ENCODE measurements at places on chromosomes 1 and 21.

- no peak for DNase-seq
Observed at GRCh38 chr21:27251752-27252151, 284.9 kb upstream of the ADAMTS5 start.

DNA sequence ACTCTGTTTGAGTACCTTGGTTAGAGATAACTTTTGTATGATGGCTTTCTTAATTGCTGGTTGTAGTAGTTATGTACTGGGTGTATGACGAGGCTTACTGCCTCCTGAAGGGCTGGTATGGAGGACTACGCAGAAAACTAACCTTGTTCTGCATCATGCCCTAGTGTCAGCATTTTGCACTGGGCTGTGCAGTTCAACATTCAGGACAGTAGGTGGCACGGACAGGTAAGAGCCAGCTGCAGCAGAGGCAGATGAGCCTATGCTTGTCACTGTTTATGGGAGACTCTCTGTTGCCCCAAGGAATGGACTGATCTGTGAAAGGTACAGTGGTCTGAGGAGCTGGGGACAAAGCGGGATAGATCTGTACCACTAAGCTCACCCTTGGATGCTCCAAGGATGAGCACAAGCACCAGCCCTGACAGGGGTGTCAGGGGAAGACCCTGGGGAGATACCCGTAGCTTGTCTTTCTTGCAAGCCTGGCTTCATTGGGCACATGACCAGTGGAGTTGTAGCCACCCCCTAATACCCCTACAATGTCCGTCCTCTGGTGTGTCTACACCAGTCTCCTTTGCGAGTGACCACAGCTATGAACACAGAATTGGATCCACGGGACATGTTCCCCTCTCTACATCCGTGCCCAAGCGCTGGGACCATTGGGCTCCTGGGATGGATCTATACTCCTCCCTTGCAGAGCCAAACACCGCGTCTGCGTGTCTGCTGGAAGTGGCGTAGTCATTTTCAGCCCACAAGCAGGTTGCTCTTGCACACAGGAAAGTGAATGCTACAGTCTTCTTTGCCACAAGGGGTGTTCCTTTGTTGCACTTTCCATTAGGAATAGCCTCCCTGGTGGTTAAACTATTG is 51.1 kb upstream of the CFHR3 start:
- DNase-seq: peak; percentile 42

GRCh38 chr1:118115567-118116295 is 69.3 kb downstream of the SPAG17 start:
- DNase-seq: no peak

GRCh38 chr1:182002570-182002969 is 58.9 kb downstream of the ZNF648 start:
- no peak for DNase-seq

DNA sequence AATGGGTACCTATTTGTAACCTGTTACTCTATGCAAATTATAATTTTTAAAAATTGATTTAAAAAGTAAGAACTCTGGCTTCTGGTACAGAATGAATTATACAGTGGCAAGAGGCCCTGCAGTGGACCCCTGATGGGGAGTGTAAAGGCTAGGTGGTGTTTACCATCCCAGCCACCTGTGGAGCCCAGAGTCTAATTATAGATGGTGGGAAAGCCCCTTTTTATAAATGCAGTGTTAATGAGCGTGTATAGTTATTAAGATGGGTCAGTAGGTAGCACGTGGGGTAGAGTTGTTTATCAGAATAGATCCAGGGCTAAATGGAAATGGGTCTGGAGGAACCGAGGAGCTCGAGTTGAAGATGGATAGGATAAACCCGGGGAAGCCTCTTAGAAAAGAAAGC is 13.9 kb upstream of the PRELP start:
- no peak for DNase-seq

DNA sequence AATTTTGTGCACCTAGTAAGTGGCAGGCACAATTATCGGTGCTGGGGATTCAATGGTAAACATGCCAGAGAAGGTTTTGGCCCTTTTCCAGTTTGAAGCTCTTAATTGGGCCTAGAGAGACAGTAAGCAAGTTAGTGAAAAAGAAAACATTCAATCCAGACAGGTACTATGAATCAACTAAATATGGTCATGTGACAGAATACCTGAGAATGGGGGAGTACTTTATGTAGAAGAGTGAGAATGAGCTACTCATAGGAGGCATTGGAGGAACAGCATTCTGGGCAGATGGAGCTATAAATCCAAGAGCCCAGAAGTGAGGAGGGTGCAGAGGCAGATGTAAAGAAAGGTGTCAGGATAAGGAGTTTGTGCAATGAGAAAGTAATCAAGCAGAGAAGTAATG is 1017.9 kb downstream of the ADGRL2 start:
- DNase-seq: no peak

DNA sequence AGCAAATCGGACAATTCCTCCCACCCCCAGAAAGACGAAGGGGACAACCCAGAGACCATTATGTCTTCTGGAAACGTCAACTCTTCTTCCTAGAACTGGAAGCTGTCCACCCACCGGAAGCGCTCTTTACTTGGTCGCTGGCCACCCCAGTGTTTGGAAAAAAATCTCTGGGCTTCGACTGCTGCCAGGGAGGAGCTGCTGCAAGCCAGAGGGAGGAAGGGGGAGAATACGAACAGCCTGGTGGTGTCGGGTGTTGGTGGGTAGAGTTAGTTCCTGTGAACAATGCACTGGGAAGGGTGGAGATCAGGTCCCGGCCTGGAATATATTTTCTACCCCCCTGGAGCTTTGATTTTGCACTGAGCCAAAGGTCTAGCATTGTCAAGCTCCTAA is 3.2 kb downstream of the S1PR1 start:
- DNase-seq: no peak

DNA sequence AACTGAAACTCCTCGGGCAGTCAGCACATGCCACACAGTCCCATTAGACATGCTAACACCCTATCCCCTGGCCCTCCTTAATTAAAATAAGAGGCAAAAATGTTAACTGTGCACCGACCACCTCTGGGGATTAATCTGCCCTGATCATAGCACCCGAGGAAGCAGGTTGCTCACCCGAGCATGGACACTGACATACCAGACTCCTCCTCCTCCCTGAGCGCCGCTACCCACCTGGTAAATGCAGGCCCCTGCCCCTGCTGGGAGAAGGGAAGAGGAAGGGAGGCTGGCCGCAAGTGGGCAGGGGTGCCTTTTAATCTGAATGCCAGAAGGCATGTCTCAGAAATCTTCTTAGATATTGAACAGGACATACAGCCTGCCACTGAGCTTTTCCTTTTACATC is 360.9 kb downstream of the RRAGC start:
- no peak for DNase-seq

GRCh38 chr21:28627691-28628090 is 365.0 kb downstream of the LTN1 start:
- peak; percentile 1 for DNase-seq

DNA sequence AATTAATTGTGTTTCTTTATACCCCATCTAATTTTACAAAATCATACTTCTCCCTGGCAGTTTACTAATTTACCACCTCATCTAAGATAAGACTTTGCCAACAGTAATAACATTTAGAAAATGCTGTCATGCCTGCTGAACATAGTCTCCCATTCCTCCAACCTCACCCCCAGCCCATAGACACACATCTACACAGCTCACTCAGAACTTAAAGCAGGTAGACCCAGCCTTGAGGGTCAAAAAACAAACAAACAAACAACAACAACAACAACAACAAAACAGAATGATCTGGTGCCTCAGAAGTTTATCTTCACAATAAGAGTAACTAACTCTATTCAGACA is 94.0 kb downstream of the ZC3H11B start:
- no peak for DNase-seq

GRCh38 chr1:166354406-166354805 is 187.6 kb upstream of the FAM78B start:
- DNase-seq: no peak

- no peak for DNase-seq
Observed at GRCh38 chr1:70498666-70499065, 87.6 kb downstream of the CTH start.

DNA sequence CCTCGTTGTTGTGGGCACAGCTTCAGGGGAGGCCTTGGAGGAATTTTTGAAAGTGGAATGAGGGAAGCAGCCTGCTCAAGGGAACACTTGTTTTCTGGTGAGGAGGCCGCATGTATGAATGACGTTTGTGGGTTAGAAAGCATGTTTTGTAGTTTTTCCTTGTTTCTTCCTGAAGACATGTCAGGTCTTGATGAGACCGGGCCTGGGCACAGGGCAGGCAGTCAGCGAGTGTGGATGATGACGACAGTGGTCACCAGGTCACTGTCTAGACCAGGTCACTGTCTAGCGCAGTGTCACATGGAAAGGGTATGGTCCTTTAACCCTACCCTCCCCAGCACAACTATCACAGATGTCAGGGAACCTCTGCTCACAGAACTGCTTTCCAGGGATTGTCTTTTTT is 7.3 kb downstream of the PSEN2 start:
- no peak for DNase-seq

GRCh38 chr1:167483790-167484189 is 34.5 kb downstream of the CD247 start:
- no peak for DNase-seq

- DNase-seq: peak; percentile 36
Observed at GRCh38 chr1:89953131-89953626, 41.7 kb upstream of the ZNF326 start.

- no peak for DNase-seq
Observed at GRCh38 chr1:110235834-110236682, 25.9 kb downstream of the KCNC4 start.

DNA sequence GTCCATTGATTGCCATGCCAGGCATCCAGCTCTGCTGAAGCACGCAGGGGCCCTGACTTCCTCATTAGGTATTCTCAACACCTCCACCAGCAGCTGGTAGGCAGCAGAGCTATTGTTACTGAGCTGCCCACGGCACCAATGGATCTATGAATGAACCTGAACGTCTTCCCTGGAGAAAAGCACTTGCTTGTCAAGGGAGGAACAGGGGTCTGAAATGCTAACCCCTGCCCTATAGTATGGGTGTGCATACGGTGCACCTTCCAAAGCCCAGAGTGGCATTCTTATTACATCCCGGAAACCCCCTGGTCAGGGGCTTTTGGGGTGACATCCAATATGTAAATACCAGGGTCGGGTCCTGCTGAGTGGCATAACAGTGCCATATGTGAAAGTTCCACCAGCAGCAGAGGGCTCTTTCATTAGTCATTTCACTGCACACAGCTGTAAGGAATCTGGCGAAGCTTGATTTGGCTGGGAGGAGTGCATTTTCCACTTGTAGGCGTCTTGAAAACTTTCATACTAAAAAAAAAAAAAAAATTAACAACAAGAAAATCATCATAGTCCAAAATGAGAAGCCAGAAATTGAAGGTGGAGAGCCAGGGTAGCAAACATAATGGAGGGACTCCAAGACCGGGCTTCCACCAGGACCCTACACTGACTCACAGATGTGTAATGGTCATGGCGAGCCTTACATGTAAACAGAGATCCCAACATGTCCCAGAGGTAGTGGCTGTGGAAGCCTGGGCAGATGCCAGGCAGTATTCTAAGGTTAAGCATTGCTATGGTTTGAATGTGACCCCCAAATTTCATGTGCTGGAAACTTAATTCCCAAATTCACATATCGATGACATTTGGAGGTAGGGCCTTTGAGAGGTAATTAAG is 58.8 kb upstream of the PRDX6 start:
- DNase-seq: no peak

DNA sequence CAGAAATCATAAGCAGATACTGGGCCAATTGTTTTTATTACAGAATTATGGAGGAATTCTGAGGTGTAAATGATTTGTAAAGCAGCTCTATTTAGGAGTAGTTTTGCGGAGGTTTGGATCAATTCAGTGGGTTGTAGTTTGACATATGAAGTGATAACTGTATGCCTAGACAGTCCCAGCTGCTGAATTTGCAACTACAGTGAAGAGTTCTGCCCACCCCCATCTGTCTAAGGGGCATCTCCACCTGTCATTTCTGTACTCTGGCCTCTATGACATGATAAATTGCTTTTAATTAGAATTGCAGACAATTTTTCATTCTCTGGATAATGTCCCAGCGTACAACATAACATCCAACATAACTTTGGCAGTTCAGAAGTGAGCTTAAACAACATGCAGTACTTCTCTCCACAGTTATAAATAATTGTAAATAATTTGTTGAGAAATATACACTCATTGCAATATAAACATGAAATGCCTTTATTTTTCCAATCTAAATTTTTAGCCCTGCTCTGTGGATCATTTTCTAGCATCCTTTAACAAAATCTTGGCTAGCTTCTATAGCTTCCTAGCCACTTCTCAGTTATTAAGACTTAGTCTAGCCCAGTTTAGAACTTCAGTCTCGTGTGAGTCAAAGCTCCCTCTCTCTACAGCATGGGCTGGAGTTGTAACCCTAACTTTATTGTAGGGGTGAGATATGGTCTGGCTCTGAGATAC is 52.3 kb downstream of the PDE4B start:
- no peak for DNase-seq

- DNase-seq: no peak
Observed at GRCh38 chr1:214029796-214030195, 42.0 kb downstream of the PROX1 start.

DNA sequence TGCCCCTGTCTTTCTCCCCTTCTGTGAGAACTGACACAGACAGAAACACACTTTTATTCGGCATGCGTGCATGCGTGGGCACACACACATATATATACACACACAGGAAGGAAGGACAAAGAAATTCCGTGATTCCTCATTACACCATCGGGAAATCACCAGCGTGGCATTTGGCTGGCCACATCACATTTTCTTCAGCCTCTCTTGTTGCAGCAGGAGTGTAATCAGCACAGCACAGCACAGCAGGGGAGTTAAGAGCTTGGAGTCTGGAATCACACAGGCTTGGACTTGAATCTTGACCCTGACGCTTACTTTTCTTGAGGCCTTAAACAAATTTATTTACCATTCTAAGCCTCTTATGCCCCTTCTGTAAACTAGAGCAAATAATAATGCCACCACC is 45.3 kb upstream of the EPHA8 start:
- no peak for DNase-seq

- DNase-seq: no peak
Observed at GRCh38 chr1:94876362-94876761, 50.5 kb downstream of the CNN3 start.

DNA sequence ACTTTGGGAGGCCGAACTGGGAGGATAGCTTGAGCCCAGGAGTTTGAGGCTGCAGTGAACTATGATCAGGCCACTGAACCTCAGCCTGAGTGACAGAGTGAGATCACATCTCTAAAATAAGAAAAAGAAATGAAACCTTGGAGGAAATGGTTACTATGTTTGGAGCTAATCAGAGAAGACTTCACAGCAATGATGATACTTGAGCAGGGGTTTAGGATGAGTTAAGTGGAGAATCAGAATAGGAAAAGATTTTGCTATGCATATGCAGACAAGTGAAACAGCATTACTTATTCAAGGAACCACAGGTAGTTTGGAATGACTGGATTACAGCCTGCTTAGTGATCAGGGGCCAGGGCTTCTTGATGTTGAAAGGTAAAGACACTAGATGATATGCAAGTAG is 1.3 kb upstream of the CD5L start:
- no peak for DNase-seq
